ENCODE measurements at places on chromosomes 11 and 22. TPM values are rescaled to one million over a fixed set of nuclear protein-coding genes. Genes with fewer than 3 reads are reported as not detected.

Gene PRODH
- total RNA-seq, result not detected

Gene BDNF
- total RNA-seq, result not detected

Gene FAM83F
- total RNA-seq, result 3.4 TPM

Gene GAL
- total RNA-seq, result 8.4 TPM

DNA sequence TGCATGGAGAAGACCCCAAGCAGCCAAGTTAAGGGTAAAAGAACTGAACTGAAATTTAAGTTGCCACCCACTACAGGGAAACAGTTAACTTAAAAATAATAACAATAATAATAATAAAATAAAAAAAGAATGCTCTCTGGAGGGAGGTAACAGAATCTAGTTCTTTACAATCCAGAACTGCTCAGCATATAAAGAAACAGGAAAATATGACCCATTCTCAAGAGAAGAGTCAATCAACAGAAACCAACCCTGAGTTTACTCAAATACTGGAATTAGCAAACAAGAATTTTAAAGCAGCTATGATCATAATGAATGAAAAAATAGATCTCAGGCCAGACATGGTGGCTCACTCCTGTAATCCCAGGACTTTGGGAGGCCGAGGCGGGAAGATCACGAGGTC, 53.8 kb downstream of the DENND5A start:
- H3K27me3 ChIP-seq, result no peaks in the 10 kb centered on the region
- H3K36me3 ChIP-seq, result peaks cover 4% of the 10 kb centered on the region
- peaks cover 69% of the 10 kb centered on the region for H3K4me1 ChIP-seq
- no peak overlapping the region for H3K27ac ChIP-seq
- no peak overlapping the region for H3K4me3 ChIP-seq
- no peak for DNase-seq

- no peak overlapping the region for H3K4me3 ChIP-seq
- H3K27ac ChIP-seq, result no peak overlapping the region
- peaks cover 12% of the 10 kb centered on the region for H3K36me3 ChIP-seq
- no peak for DNase-seq
- peaks cover 41% of the 10 kb centered on the region for H3K4me1 ChIP-seq
- no peaks in the 10 kb centered on the region for H3K27me3 ChIP-seq
Observed at GRCh38 chr11:122733318-122733717, 77.8 kb downstream of the UBASH3B start.

GRCh38 chr11:30665067-30665466, 78.9 kb upstream of the MPPED2 start:
- no peak overlapping the region for H3K4me3 ChIP-seq
- H3K4me1 ChIP-seq, result no peaks in the 10 kb centered on the region
- no peaks in the 10 kb centered on the region for H3K36me3 ChIP-seq
- no peak overlapping the region for H3K27ac ChIP-seq

- no peaks in the 10 kb centered on the region for H3K4me1 ChIP-seq
Observed at GRCh38 chr11:95867105-95867504, 56.8 kb downstream of the MTMR2 start.

DNA sequence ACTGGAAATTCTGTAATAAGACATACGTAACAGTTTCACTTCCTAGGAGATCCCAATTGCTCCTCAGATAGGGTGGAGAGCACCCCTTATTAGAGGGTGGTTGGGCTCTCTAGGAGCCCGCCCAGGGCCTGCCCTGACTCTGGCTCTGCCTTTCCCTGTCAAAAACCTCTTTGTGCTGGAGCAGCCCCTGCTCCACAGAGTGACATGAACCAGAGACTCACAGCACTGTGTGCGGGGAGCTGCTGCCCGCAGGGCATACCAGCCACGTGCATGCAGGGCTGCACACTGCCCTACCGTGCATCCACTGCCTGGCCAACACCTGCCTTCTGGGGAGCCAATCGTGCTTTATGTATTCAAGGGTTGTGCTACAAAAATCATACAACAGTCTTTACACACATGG, 24.3 kb downstream of the KCNQ1OT1 start:
- H3K36me3 ChIP-seq, result no peaks in the 10 kb centered on the region
- no peaks in the 10 kb centered on the region for H3K27me3 ChIP-seq
- H3K4me3 ChIP-seq, result no peak overlapping the region

- DNase-seq, result no peak
- H3K27ac ChIP-seq, result no peak overlapping the region
- H3K27me3 ChIP-seq, result peaks cover 50% of the 10 kb centered on the region
- H3K4me3 ChIP-seq, result peak overlapping the region; percentile 63
- peaks cover 23% of the 10 kb centered on the region for H3K4me1 ChIP-seq
Observed at GRCh38 chr11:19714022-19714386, 1.4 kb downstream of the NAV2 start.

DNA sequence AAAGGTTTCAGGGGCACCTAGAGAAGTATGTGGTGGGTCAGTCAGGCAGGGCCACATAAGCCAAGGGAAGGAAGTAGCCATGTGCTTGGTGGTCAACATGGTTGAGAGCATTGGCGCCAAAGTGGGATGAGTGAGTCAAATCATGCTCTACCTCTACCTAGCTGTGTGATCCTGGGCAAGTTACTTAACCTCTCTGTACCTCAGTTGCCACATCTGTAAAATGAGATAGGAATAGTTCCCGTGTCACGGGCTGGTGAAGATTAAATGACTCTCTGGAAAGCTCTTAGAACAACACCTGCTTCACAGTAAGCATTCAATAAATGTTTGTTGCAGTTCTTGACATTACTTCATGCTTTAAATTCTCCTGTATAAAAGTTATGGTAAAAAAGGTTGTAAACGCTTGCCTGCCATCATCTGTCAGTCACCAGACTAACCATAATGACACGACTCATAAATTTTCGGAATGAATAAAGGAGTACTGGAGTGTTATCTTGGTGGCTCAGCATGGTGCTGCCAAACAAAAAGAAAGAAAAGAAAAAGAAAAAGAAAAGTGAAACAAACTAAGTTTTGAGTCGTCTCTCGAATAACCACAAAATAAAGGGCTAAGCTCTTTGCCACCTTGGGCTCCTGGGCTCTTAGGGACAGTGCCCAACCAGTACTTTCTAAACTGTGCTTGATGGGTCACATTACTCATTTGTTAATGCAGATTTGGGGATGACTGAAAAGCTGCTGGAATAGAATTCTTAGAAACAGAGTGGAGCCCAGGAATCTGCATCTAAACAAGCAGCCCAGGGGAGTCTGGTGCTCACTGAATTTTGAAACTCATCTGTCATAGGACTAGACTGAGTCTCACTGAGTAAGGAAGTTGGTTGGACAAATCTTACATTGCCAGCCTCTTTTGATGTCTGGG, 107.6 kb downstream of the LDLRAD3 start:
- no peak for DNase-seq
- no peaks in the 10 kb centered on the region for H3K36me3 ChIP-seq
- H3K27me3 ChIP-seq, result no peaks in the 10 kb centered on the region
- no peaks in the 10 kb centered on the region for H3K4me1 ChIP-seq
- no peak overlapping the region for H3K4me3 ChIP-seq

DNA sequence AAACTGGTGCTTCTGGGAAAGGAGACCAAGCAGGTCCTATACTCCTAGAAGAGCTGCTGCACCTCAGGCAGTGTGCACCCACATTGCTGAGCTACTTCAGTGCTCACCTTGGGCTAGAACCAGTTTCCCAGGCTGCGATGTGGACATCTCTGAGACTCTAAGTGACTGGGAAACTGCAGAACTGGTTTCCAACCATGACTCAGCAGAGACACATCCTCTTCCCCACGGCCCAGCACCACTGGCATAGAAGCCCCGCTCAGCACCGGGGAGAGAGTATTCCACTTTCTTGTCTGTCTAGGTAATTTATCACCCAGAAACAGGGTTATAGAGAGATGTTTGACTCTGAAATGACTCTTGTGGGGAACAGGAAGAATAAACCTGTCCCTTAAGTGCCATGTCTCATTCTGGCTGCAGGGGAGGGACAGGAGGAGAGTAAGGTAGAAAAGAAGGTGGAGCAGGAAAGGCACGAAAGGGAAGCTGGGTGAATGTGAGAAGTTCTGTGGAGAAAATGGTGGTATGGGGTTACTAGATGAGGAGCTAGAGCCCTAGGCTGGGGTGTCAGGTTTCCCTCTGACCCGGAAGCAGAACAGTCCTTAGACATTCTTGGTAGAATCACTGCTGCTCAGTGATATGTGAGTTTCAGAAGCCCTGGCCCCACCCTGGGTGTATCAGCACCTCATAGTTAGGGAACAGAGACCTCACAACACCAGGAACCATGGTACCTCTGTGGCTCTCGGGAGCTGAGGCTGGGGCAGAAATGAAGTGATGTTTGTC, 340.4 kb upstream of the NCAM1 start:
- no peak for DNase-seq
- H3K4me3 ChIP-seq, result no peak overlapping the region
- no peak overlapping the region for H3K27ac ChIP-seq
- H3K4me1 ChIP-seq, result no peaks in the 10 kb centered on the region
- no peaks in the 10 kb centered on the region for H3K36me3 ChIP-seq

DNA sequence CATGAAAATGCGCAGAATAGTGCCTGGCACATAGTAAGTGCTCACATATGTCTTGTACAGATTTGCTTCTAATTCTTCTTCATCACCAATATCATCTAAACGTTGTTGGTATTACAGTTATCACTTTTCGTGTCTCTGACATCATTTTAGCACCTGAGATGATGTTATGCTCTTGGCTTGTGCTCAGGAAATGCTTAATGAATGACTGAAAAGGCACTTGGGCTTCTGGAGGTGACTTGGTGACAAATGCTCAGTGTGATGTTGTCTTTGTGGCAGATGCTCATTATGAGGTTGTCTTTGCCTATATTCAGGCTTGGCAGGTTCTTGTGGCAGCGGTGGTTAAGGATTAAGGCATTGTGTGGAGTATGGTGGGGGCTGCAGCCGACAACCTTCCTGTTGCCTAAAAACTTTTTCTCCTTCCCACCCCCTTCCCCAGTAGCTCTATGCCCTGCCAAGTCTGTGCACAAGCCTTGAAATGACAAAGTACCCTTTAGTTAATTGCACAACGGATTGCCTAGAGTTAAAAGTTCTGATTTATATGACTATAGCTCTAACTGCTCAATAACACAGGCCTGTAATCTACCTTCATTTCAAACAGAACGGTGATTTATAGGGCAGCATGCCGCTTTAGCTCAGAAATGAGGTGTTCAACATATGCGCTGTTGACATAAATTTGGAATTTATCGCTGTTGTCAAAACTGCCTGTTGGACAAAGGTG, 82.5 kb downstream of the ZBTB16 start:
- H3K4me1 ChIP-seq, result peaks cover 9% of the 10 kb centered on the region
- DNase-seq, result no peak
- H3K36me3 ChIP-seq, result no peaks in the 10 kb centered on the region
- H3K27me3 ChIP-seq, result no peaks in the 10 kb centered on the region

DNA sequence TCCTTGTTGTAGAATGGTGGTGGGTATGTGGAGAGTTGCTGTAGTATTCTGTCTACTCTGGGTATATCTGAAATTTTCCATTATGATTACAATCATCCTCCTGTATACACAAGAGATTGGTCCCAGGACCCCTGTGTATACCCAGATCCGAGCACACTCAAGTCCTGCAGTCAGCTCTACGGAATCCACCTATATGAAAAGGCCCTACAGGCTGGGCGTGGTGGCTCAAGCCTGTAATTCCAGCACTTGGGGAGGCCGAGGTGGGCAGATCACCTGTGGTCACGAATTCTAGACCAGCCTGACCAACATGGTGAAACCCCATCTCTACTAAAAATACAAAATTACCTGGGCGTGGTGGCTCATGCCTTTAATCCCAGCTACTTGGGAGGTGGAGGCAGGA, 17.2 kb downstream of the PARVA start:
- peaks cover 2% of the 10 kb centered on the region for H3K4me1 ChIP-seq
- no peaks in the 10 kb centered on the region for H3K27me3 ChIP-seq
- no peak for DNase-seq
- H3K4me3 ChIP-seq, result no peak overlapping the region
- no peak overlapping the region for H3K27ac ChIP-seq

Data from activated naive CD8-positive, alpha-beta T cell treated with anti-CD3 and anti-CD28 coated beads for 36 hours (primary cell).